Bronchial smooth muscle cell (primary cell): ENCODE measurements at places on chromosomes 12 and 14. TPM values are rescaled to one million over a fixed set of nuclear protein-coding genes. Genes with fewer than 3 reads are reported as not detected.

Gene TTC6
- total RNA-seq: under 0.01 TPM in 1 of 2 replicates, not detected in the other

Gene ITGB7
- 0.47 and 1.4 TPM in 2 replicates for total RNA-seq

Gene PLEKHH1
- under 0.01 and 0.34 TPM in 2 replicates for total RNA-seq

Gene OR9K2
- total RNA-seq: not detected in 2 replicates

Gene ANO2
- not detected in 2 replicates for total RNA-seq

Gene GPR132
- 0.32 and 1.0 TPM in 2 replicates for total RNA-seq

Gene DHRS2
- 0.17 and 0.79 TPM in 2 replicates for total RNA-seq

Gene CEBPE
- 0.16 TPM in 1 of 2 replicates, not detected in the other for total RNA-seq

Gene CCDC198
- not detected in 2 replicates for total RNA-seq

Gene TSFM
- 9.4 and 14.3 TPM in 2 replicates for total RNA-seq

Gene KRT4
- total RNA-seq: 0.34 TPM in 1 of 2 replicates, not detected in the other

Gene DBX2
- total RNA-seq: 0.09 TPM in 1 of 2 replicates, not detected in the other

Gene DNAH10
- 0.09 and 0.32 TPM in 2 replicates for total RNA-seq

Gene PTPN21
- 6.9 and 8.2 TPM in 2 replicates for total RNA-seq

Gene ZC2HC1C
- 1.4 and 1.5 TPM in 2 replicates for total RNA-seq
